ENCODE measurements at places on chromosomes 3 and 15. TPM values are rescaled to one million over a fixed set of nuclear protein-coding genes. Genes with fewer than 3 reads are reported as not detected.

The IL5RA gene
- 0.07 TPM for total RNA-seq

The TNFSF10 gene
- not detected for total RNA-seq

DNA sequence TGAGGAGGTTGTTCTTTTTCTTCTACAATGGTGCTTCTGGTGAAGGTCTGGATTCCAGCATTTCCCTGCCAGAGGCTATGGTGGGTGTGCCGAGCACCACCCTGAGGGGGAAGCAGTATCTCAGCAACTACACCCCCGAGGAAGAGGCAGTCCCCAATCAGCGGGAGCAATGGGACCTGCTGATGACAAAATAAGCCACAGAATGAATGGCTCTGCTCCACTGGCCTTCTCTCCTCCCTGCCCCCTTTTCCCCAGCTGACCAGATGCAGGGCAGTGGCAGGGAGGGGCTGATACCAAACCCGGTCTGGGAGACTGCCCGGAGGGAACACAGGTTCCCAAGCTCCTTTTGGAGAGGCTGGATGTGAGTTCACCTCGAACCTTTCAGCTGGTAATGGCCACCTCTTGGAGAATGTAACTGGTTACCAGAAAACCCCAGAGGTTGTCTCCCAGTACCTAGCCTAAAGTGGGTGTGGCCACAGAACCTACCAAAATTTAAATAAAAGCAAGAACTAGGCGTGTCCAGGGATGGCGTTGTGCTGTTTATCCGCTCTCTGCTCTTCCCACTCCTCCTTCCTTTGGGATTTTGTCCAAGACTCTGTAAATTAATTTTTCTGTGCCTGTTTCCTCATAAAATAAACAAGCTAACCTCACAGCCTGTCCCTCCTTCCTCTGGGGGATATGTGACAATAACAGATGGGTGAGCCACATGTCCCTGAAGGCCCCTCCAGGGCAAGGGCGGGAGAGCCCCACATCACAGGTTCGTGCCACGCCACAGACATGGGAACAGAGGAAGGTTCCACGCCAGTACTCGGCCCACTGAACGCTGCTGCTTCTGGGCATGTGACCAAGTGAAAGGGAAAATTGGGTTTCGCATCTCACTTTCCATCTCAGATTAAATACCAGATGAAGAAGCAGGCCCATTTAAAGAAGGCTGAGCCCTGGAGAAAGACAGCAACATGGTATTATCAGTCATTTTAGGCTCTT lies 35.1 kb upstream of the SPTBN5 start:
- DNase-seq = no peak

The GOLGA8G gene
- total RNA-seq = 0.15 TPM

DNA sequence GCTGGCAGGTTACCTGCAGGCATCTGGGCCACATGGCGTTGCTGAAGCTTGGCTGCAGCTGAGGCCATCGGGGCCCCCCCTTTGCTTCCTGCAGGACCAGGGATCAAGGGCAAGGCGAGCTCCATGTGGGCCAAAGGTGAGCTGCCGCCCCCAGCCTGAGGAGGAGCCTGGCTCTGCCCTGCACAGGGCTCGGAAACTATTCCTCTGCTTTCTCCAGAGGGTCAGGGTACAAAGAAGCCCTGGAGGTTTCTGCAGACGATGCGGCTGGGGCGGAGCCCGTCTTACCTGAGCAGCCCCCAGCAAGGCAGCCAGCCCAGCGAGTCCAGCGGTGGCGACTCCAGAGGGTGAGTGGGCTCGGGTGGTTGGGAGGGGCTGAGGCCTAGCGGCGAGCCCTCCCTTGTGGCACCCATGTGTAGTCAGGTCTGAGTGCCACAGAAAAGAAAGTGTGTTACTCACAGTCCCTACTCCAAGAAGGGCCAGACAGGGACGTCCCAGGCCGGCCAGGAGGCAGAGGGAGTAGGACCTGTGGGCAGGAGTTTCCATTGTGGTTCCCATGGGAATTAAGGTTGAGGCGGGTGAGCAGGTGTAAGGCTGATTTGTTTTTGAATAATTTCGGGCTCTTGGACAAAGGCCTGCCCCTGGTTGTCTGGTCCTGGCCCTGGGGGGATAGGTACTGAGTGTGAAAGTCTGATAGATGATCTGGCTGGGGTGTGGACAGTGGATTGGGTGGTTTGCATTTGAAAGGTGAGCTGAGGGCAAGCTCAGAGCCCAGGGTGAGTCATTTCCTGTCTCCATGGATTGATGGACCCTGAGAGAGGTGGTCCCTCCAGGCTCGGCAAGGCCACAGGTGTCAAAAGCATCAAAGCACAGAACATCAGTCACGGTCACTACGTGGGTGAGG lies 25.4 kb downstream of the CFAP100 start:
- no peak for DNase-seq

The CHRNB4 gene
- total RNA-seq = 0.14 TPM

The CAMK1 gene
- 24.6 TPM for total RNA-seq

The MESP2 gene
- 0.32 TPM for total RNA-seq

DNA sequence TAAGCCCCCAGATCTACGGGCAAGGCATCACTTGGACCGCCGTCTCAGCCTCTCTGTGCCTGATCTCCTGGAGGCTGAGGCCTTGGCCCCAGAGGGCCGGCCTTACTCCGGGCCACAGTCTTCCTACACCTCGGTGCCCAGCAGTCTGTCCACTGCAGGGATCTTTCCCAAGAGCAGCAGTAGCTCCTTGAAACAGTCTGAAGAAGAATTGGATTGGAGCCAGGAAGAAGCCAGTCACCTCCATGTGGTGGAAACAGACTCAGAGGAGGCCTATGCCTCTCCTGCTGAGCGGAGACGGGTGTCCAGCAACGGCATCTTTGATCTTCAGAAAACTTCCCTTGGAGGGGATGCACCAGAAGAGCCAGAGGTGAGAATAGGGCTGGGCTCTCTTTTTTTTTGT lies 67.0 kb downstream of the MCTP2 start:
- no peak for DNase-seq

All from cardiac muscle cell (in vitro differentiated cells and primary cell).